NCI-H460 (cell line): ENCODE measurements at places on chromosomes 6 and 20. TPM values are rescaled to one million over a fixed set of nuclear protein-coding genes. Genes with fewer than 3 reads are reported as not detected.

DNA sequence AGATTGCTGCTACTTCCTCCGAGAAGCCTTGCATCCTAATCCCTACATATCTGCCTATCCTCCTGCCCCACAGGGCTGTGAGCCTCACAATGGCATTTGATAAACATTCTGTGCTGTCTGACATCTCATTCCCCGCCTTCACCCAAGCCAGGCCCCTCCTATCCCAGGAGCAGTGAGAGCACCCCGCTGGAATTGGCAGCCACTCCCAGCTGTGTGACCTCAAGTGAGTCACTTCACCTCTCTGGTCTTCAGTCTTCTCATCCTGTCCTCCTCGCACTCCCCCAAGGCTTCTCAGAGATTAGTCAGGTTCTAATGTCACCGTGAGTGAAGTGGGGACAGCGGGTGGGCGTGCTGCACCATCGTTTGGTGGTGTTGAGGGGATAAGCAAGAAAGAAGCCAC lies 81.7 kb downstream of the CDH22 start:
- DNase-seq: no peak

KIF6 gene
- 0.23 TPM in 1 of 2 replicates, not detected in the other for total RNA-seq

CRISP2 gene
- total RNA-seq: 0.12 TPM in 1 of 2 replicates, not detected in the other

NNAT gene
- total RNA-seq: not detected in 2 replicates

GRCh38 chr6:121765060-121765459 lies 329.6 kb downstream of the GJA1 start:
- DNase-seq: no peak

CHMP4B gene
- total RNA-seq: 22.6 and 26.6 TPM in 2 replicates

RAB44 gene
- not detected in 2 replicates for total RNA-seq

- no peak for DNase-seq
These were observed 875 bp upstream of the ZBTB9 start for GRCh38 chr6:33453393-33454008.

DNA sequence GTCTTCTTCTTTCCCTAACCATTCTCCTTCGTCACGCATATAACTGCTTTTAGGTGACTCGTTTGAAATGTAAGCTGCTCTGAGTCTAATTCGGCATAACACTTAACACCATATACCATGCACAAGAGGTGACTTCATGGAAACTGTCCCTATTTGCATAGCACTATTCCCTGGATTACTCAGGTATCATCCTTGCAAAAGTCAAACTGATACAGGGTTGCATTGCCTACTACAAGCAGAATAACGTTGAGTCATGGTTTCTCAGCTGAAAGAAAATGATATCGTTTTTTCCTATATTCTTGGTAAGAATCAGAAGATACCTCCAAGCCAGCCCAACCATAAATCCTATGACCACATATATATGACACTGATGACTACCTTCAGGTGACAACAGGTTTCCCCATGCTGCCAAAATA lies 227.5 kb downstream of the ATXN1 start:
- DNase-seq: no peak
